ENCODE measurements at places on chromosomes 5 and 9. TPM values are rescaled to one million over a fixed set of nuclear protein-coding genes. Genes with fewer than 3 reads are reported as not detected.

DNA sequence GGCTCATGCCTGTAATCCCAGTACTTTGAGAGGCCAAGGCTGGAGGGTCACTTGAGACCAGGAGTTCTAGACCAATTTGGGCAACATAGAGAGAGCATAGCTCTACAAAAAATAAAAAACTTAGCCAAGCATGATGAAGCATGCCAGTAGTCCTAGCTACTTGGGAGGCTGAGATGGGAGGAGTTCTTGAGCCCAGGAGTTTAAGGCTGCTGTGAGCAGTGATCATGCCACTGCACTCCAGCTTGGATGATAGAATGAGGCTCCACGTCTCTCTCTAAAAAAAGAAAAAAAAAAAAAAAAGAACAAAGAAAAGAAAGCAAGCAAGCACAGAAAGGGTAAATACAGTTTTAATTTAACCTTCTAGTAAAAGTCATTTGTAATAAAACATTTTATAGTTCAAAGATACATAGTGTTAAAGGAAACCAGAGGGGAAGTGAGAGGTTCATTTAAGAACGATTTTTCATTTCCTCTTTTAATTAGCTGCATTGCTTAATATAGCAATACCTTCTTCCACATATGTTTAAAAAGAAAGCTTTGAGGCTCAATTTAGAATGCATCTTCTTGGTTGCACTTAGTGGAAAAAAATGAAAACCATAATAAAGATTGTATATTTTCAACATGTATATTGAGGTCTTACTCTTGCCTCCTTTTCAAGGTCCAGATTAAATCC, 14.9 kb downstream of the GAPT start:
- no peaks in the 10 kb centered on the region for H3K27me3 ChIP-seq
- H3K4me3 ChIP-seq = no peak overlapping the region
- H3K4me1 ChIP-seq = no peaks in the 10 kb centered on the region
- no peaks in the 10 kb centered on the region for H3K36me3 ChIP-seq
- no peak overlapping the region for H3K27ac ChIP-seq
- no peak for DNase-seq

DNA sequence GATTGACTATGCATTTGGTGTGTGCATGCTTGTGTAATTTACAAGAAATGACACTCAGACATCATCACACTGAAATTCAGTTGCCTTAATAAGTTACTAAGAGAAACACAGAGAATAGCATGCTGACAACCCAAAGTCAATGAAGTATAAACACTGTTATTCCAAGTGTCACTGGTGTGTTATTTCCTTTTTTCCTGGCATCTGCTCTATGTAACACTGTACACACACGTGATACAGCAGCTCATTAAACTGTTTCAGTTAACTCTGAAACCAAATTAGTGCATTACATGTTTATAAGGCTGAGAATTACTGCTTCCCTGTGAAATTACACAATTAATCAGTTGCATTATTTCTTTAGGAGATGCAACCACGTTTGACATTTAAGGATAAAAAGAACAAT, 252.7 kb downstream of the EFNA5 start:
- no peaks in the 10 kb centered on the region for H3K36me3 ChIP-seq
- DNase-seq = no peak
- no peaks in the 10 kb centered on the region for H3K27me3 ChIP-seq
- H3K4me1 ChIP-seq = no peaks in the 10 kb centered on the region
- H3K27ac ChIP-seq = no peak overlapping the region
- H3K4me3 ChIP-seq = no peak overlapping the region

- no peaks in the 10 kb centered on the region for H3K36me3 ChIP-seq
- H3K4me3 ChIP-seq = no peak overlapping the region
- H3K27me3 ChIP-seq = peaks cover 5% of the 10 kb centered on the region
- peaks cover 8% of the 10 kb centered on the region for H3K4me1 ChIP-seq
- DNase-seq = no peak
Observed at GRCh38 chr9:93188426-93189368, 4.8 kb downstream of the WNK2 start.

- H3K4me1 ChIP-seq = no peaks in the 10 kb centered on the region
- no peak for DNase-seq
- no peak overlapping the region for H3K27ac ChIP-seq
- H3K4me3 ChIP-seq = no peak overlapping the region
- no peaks in the 10 kb centered on the region for H3K27me3 ChIP-seq
- H3K36me3 ChIP-seq = no peaks in the 10 kb centered on the region
Observed at GRCh38 chr5:66469684-66470083, 126.5 kb upstream of the MAST4 start.

DNA sequence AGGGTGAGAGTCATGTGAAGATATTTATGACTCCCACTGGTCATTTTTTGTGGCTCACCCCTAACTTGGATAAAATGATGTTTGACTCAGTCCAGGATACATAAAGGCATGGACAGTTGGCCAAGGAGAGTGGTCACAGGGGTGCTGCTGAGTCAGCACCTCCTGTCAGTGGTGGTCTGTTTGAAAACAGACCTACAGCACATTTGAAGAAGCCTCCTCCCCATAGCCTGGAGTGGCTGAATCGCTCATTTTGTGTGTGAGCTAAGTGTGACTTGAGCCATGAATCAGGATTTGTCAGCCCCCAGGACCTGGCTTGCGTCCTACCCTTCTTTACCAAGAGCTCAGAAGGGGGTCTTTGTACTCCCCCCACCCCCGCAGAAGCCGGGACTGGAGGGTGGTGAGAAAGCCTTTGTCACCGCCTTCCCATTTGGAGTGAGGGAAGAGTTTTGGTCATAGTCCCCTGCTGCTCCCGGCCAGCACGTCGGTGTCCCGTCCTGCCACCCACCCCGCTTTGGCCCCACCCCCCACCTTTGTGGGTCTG, 35.6 kb downstream of the TRIO start:
- no peak overlapping the region for H3K4me3 ChIP-seq
- no peaks in the 10 kb centered on the region for H3K27me3 ChIP-seq
- DNase-seq = no peak
- H3K36me3 ChIP-seq = no peaks in the 10 kb centered on the region

DNA sequence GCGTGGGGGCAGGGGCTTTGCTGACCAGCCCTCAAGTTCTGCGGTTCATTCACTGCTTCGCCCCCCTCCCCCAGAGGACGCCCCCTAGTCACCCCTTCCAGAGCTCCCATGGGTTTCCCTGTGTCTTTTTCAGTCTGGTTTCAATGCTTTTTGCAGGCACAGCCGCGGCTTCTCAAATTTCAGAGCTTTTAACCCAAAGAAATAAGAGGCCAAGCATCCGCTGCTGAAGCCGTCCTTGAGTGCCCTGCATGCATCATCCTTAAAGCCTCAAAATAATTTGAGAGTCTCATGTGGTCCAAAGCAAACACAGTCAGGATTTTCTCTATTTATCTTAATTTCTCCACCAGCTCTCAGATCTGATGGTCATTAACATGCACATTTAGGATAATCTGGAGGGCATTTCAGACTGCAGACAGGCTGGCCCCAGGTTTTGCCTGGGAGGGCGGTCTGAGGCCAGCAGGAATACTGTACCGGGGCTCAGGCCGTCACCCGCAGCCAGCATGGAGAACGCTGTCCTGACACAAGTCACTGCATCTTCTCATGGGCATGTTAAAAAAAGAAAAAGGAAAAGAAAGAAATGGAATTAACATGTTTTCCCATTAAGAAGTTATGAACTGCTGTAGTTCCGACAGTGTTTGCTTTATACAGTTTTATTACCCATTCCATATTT, 420.8 kb upstream of the IRX4 start:
- H3K27ac ChIP-seq = no peak overlapping the region
- no peaks in the 10 kb centered on the region for H3K27me3 ChIP-seq
- no peaks in the 10 kb centered on the region for H3K36me3 ChIP-seq

Gene HMMR
- total RNA-seq = 9.8 TPM

Data from hepatocyte (in vitro differentiated cells).